ENCODE measurements at places on chromosomes 3 and 15.

DNA sequence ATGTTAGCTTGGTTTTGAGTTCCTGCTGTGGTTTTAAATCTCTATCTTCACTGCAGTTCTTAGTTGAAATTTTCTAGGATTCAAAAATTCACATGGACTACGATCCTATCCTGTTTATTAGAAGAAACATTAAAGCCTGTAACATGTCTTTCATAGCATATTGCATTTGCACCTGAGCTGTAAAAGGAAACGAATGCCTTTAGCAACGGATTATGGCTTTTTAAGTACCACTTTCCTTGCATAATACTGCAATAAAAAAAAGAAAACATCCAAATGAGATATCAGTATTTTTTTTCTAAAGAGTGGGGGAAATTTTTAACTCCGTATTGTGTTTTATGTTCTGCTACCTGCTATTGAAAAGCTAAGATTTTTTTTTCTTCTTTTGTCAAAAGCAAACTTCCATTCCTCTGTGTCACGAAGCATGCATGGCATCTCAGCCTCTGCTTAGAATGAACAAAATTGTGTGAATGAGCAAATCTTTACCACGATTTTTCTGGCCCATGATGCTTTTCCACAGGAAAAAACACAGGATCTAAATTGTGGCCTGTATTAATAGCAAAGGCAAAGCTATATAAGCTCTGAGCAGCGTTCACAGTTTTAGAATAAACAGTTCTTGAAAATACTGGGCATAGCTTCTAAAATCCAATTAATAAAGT is 110.0 kb upstream of the CDIN1 start:
- no peak for DNase-seq

DNA sequence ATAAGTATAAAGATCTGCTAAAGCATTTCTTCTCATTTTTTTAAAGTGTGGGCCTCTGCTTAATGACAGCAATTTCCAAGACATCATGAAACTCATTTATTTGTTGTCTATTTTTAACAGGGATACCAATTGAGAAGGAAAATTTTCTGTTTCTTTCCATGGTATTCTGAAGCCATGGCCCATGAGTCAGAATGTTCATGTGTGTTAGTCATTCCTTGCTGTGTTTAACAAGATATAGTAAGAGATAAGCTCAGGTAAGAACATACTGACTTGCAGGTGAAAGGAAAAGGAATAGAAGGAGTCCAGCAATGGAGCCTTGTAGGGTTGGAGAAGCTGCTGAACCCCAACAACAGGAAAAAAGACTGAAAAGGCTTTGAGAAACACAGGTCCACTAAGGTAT is 17.0 kb upstream of the ARID3B start:
- no peak for DNase-seq

GRCh38 chr3:190032923-190033322 is 87.8 kb downstream of the P3H2 start:
- no peak for DNase-seq

DNA sequence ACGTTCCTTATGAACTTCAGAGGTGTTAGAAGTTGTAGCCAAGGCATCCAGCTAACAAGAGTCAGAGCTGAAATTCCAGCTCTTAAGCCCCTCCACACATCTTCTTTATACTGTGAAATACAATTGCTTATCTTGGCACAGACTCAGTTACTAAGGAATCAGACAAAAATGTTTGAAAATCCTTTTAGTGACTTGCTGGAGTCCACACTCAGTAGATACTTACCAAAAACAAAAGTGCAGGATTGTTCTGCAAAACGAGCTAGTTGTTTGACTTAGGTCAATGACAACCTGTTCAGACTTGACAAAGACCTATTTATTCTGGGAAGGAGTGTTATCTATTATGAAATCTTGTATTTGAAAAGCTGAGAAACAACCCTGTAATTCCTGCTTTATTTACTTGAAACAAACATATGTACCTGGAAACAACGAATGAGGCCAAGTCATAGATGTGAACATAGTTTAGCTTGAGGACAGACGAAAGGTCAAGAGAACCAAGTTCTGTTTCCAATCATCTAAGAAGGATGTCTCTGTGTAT is 38.5 kb downstream of the B3GNT5 start:
- DNase-seq: no peak

- DNase-seq: no peak
These were observed 72.7 kb downstream of the ZNF621 start for GRCh38 chr3:40597441-40597840.

DNA sequence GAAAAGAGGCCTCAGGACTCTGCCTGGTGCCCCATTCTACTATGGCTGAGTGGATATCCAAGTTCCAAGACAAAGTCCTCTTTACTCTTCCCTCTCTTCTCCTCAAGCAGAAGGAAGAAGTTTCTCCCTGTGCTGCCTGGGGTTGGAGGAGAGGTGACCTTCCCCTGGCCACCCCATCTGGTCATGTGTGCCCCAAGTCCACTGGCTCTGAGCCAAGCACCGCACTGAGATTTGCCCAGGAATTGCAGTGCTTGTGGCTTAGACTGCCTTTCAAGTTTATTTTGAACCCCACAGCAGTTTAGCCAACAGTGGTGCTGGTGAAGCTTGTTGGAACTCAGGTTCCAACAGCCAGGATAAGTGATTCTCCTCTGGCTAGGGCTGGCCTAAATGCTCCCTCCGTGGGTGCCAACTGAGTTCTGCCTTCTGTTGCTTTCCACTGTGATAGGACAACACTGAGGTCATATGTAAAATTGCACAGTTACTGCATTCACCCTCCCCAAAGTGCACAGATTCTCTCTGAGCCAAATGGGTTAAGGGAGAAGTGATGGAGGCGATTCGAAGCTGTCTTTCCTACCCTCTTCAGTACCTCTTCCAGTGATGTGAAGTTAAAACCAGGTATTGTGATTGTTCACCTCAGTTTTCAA is 69.9 kb downstream of the TMCO5A start:
- no peak for DNase-seq

DNA sequence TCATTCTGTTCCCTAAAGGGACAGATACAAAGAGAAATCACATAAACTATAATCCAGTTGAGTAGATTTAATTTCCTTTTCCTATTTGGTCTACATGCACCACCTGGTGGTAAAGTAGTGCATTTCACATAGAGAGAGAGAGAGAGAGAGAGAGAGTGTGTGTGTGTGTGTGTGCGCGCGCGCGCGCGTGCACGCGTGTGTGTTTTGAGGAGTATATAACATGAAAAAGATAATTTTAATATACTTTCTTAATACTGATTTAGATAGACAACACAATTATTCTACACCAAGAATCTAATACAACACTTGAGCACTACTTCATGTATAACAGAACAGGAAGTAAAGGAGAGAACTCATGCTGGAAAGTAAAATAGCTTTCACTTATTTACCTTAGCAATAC is 1.1 kb upstream of the FGF7 start:
- DNase-seq: no peak

DNA sequence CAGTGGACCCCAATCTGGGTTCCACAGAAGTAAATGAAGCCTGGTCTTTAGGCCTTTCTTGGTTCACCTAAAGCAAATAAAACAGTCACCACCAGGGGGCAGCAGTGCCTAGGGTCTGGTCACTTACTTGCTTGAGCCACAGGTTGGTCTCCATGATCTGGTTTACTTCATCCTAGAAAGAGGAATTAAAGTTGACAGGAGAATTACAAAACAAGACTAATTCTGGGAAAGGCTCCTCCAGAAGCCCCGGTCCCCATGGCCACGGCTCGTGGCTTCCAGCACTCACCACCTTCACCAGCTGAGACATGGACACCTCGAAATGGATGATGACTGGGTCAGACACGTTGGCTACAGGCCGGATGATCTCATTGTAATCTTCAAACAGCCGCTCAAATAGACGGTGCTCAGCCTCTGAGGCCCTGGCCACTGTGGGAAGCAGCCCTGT is 2.3 kb downstream of the CHRNA3 start:
- peak; percentile 80 for DNase-seq

GRCh38 chr3:47747558-47747957 is 34.1 kb downstream of the SMARCC1 start:
- no peak for DNase-seq

GRCh38 chr15:80507638-80508316 is 103.6 kb downstream of the ARNT2 start:
- DNase-seq: no peak

Measured in effector CD4-positive, alpha-beta T cell (primary cell).